ENCODE measurements at places on chromosomes 4 and X. TPM values are rescaled to one million over a fixed set of nuclear protein-coding genes. Genes with fewer than 3 reads are reported as not detected.
A peak's percentile ranks its signal among the peaks of the same experiment; 100 is the strongest.

DNA sequence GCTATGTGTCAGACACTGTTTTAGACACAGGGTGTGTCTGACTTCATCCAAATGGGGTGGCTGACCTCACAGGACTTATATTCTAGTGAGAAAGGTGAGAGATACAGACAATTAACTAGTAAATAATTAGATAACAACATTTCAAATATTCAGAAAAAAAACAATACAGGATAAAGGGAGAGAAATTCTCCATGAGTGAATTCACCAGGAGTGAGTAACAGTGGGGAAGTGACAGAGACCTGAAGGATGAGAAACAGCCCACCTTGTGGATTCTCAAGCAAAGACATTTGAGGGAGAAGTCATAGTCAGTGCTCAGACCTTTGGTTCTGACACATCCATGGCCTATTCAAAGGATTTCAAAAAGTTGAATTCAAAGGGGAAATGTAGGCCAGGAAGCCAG lies 627.9 kb downstream of the IQCM start:
- no peak for DNase-seq

GAGE12J gene
- total RNA-seq, result not detected

DNA sequence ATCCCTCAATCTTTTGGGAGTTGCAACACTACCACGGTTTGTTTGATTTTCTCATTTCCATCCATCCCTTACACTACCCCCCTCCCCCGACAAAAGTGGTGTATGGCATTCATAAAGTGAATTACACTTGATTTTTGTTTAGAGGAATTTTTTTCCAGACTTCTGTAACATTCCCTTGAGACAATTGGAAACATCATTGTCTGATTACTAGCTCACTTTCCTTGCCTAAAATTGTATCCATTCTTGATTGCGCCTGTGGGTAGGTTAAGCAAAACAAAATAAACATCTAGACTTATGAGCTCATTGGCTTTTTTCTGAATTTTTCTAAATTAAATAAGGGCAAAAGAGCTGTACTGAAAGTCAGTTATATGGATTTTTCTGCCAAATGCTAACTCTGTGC lies 3.5 kb downstream of the GPC3 start:
- DNase-seq, result no peak

HPSE gene
- 0.97 TPM for total RNA-seq

- DNase-seq, result peak; percentile 77
Measured at GRCh38 chr4:337932-338758, 531 bp downstream of the ZNF141 start.

DNA sequence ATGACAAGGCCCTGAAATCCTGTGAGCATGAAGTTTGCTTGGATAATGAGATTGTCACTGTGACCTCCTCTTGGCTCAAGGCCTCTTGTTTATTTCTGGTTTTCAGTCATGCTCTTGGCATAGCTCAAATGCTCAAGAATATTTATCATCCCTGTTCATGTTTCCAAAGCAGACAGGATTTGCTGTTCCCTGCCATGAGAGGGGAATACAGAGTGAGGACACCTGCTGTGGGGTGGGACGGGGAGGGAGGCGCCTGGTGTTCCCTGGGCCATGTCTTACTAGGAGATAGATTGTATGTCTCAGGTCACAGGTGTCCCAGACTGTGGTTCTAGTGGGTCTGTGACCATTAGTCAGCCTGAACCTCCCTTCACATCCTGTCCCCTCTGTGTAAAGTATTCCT lies 34.9 kb upstream of the SH3RF1 start:
- DNase-seq, result no peak

GRCh38 chrX:17596546-17597205 lies 140.6 kb upstream of the SCML1 start:
- DNase-seq, result no peak

GRCh38 chrX:132463411-132463810 lies 25.4 kb downstream of the MBNL3 start:
- DNase-seq, result no peak

DMRTC1B gene
- not detected for total RNA-seq

MAGEA12 gene
- not detected for total RNA-seq

DNA sequence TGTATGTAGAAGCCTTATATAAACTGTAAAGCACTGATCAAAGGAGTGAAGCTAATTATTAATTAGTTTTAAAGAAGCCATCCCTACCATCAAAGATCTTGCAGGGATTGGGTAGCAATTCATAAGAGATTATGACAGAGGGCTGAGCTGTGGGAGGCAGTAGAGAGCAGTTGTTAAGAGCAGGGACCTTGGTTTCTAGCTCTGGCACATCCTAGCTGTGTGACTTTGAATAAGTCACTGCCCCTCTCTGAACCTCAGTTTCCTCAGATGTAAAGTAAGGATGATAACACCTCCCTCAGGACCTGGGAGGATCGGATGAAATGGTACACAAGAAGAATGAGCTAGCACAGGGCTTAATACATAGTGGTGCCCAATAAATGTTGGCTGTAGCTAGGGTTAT lies 45.4 kb downstream of the APLN start:
- DNase-seq, result no peak

GRCh38 chrX:74446876-74447275 lies 25.6 kb downstream of the SLC16A2 start:
- no peak for DNase-seq

- no peak for DNase-seq
Measured at GRCh38 chr4:112510291-112511092, 5.5 kb downstream of the NEUROG2 start.

AIMP1 gene
- 36.9 TPM for total RNA-seq

DNA sequence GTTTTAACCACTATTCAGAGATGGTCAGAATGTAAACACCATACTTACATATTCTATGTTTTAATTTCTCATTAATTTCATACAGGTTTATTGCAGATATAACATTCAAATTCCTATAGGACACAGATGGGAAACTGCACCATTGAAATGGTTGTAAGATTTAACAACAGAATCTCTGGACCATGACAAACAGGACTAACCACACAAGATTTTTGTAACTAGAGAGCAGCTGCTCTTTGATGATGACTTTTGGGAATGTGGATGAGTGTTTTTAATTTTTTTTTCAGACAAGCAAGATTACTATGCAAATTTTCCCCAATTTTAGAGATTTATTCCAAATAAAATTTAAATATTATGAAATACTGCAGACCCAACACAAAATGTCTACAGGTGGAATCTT lies 610.2 kb downstream of the PCDH18 start:
- DNase-seq, result no peak

HEPH gene
- 47.7 TPM for total RNA-seq
